ENCODE measurements at places on chromosomes 6 and 20. TPM values are rescaled to one million over a fixed set of nuclear protein-coding genes. Genes with fewer than 3 reads are reported as not detected.

- peaks cover 13% of the 10 kb centered on the region for H3K36me3 ChIP-seq
- H3K4me1 ChIP-seq: peaks cover 38% of the 10 kb centered on the region
- no peak overlapping the region for H3K27ac ChIP-seq
- H3K27me3 ChIP-seq: no peaks in the 10 kb centered on the region
- no peak overlapping the region for H3K4me3 ChIP-seq
Observed at GRCh38 chr20:36768768-36769430, 4.7 kb downstream of the DSN1 start.

DNA sequence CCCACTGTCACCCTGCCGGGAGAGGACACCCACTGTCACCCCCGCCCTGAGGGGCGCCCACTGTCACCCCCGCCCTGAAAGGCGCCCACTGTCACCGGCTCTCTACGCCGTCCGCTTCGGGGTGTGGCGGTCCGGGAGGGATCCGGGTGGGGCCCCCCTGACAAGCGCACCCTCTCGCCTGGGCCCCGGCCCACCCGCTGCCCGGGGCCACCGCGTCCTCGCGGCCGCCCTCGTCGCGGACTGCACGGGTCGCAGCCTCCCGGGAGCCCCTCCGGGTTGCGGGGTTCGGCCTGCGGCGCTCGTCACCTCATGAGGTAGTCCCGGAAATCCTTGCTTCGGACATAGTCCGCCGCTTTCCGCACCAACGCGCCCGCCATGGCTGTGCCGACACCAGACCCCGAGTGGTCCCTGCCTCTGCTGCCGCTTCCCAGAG lies 224 bp downstream of the MPC1 start:
- H3K36me3 ChIP-seq: no peaks in the 10 kb centered on the region
- peak overlapping the region; percentile 92 for H3K4me3 ChIP-seq
- peaks cover 19% of the 10 kb centered on the region for H3K4me1 ChIP-seq
- no peak for DNase-seq

DNA sequence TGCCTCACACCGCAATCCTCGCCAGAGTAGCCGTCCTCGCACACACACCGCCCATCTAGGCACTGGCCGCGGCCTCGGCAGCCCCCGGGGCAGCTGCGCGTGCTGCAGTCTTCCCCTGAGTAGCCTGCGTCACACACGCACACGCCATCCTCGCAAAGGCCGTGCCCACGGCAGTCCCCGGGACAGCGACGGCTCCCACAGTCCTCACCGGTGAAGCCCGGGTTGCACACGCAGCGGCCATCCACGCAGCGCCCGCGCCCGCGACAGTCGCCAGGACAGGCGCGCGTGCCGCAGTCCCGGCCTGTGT lies 13.1 kb downstream of the TNXB start:
- H3K4me3 ChIP-seq: no peak overlapping the region
- peaks cover 44% of the 10 kb centered on the region for H3K27me3 ChIP-seq
- no peaks in the 10 kb centered on the region for H3K36me3 ChIP-seq

GRCh38 chr6:87923389-87924050 lies 124.1 kb upstream of the SPACA1 start:
- H3K36me3 ChIP-seq: no peaks in the 10 kb centered on the region
- peaks cover 4% of the 10 kb centered on the region for H3K4me1 ChIP-seq
- no peak overlapping the region for H3K4me3 ChIP-seq
- H3K27me3 ChIP-seq: peaks cover 12% of the 10 kb centered on the region
- no peak for DNase-seq

GRCh38 chr20:25248786-25249172 lies 894 bp downstream of the PYGB start:
- H3K27me3 ChIP-seq: peaks cover 9% of the 10 kb centered on the region
- DNase-seq: no peak
- peaks cover 42% of the 10 kb centered on the region for H3K4me1 ChIP-seq

DNA sequence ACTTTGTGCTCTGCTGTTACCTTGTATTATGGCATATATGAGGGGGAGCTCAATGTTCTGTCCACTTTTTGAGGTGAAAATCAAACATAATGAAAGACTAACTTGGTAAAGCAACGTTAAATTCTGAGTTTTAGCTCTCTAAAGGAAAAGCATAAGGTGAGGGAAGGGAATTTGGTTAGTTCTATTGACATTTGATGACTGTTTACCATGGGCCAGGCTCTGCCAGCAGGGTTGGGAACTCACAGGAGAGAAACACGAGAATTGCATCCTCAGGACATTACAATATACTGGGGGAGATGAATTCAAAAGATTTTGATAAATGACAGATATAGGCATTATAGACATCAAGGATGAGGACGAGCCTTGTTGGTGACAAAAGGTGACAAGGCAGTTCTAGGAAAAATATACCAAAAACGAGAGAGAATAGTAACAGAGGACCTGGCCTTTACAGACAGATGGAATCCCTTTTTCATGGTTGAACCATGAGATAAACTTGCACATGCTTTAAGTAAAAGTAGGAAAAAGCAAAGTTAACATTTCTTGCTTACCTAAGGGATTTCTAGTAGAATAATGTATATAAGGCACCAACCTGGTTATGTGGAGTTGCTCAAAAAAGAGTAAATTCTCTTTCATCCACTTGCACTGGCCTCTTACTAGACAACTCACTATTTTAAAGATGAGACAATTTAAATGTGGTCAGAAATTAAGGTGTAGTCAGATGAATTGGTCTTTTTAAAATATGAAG lies 191.4 kb downstream of the NKAIN2 start:
- no peaks in the 10 kb centered on the region for H3K4me1 ChIP-seq
- H3K36me3 ChIP-seq: no peaks in the 10 kb centered on the region
- DNase-seq: no peak
- H3K4me3 ChIP-seq: no peak overlapping the region

DNA sequence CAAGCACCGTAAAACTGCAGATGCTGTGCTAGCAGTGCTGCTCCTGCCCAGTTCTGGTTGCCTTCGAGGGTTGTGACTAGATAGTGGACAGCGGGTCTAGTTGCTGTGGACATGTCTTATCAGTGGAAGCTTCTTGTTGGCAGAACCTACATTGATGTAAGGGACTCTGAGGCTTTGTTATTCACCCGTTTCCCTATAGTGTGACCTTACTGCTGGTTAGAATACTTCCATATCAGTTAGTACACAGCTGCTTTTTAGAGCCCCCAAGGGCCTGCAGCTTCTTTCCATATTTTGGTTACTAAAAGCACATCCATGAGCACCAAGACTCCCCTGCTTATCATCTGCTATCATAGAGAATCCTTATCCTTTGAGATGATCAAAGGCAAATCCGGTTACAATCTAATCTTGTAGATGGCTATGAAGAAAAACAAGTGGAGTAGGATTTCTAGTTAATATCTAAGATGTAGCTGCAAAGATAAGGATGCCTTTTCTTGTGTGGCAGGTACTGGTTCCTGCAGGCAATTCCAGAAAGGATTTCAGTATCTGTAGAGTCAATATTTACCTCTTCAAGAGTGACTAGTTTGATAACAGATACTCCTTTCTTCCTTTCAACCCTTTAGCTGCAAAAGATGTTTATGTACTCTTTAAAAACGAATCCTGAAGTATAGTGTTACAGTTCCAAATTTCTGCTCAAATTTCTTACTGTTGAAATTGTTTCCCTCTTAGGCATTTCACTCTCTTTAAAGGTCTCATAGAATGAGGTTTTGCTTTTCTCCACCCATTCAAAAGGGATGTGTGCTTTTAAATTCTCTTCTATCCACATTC lies 163.6 kb downstream of the JARID2 start:
- H3K4me1 ChIP-seq: peaks cover 91% of the 10 kb centered on the region
- H3K27me3 ChIP-seq: no peaks in the 10 kb centered on the region
- H3K36me3 ChIP-seq: peaks cover 53% of the 10 kb centered on the region
- no peak for DNase-seq
- H3K27ac ChIP-seq: peak overlapping the region; percentile 88

- DNase-seq: no peak
- H3K4me1 ChIP-seq: no peaks in the 10 kb centered on the region
- no peaks in the 10 kb centered on the region for H3K27me3 ChIP-seq
- no peak overlapping the region for H3K4me3 ChIP-seq
- H3K36me3 ChIP-seq: no peaks in the 10 kb centered on the region
Observed at GRCh38 chr6:147390909-147391536, 117.5 kb upstream of the SAMD5 start.

GRCh38 chr6:2140438-2141128 lies 104.8 kb downstream of the GMDS start:
- peaks cover 2% of the 10 kb centered on the region for H3K4me1 ChIP-seq
- no peaks in the 10 kb centered on the region for H3K27me3 ChIP-seq
- DNase-seq: no peak

DNA sequence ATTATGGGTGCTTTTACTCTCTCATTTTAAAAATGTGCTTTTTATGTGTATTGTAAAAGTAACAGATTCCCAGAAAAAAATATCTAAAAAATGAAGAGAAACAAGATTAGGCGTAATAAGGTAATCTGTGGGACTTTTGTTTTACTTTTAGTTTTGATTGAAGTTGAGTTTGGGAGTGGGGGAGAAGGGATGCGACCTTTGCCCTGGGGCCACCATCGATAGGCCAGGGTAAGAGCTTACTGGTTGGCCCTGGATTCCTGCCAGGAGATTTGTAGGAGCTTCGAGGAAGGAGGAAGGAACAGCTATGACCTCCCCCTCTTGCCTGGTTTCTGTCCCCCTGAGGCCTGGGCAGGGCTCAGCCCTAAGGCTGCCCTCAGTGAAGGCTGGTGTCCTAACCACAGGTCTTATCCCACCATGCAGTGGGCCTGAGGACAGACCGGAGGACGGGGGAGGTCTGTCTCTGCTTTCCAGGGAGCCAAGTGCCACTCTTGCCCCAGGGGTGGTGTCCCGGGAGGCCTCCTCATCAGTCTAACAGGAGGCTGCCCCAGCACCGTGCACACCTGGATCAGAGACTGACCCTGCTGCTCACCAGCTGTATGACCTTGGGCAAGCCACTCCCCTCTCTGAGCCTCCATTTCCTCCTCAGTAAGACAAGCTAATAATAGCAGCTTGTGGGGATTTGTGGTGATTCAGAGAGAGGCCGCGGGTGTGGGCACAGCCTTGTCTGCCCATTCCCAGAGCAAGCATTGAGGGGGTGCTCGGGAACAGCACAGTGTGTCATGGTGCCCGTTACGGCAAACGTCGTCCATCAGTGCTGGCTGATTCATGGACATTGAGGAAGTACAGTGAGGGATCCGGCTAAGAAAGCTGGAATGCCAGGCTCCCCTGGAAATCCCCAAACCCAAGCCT lies 21.2 kb downstream of the TGM2 start:
- peaks cover 4% of the 10 kb centered on the region for H3K27me3 ChIP-seq
- H3K27ac ChIP-seq: no peak overlapping the region
- H3K36me3 ChIP-seq: no peaks in the 10 kb centered on the region
- no peak for DNase-seq
- no peak overlapping the region for H3K4me3 ChIP-seq

- H3K36me3 ChIP-seq: peaks cover 27% of the 10 kb centered on the region
- peaks cover 64% of the 10 kb centered on the region for H3K4me1 ChIP-seq
- H3K27me3 ChIP-seq: no peaks in the 10 kb centered on the region
- DNase-seq: no peak
Observed at GRCh38 chr6:39113788-39114187, 1.2 kb downstream of the SAYSD1 start.

DNA sequence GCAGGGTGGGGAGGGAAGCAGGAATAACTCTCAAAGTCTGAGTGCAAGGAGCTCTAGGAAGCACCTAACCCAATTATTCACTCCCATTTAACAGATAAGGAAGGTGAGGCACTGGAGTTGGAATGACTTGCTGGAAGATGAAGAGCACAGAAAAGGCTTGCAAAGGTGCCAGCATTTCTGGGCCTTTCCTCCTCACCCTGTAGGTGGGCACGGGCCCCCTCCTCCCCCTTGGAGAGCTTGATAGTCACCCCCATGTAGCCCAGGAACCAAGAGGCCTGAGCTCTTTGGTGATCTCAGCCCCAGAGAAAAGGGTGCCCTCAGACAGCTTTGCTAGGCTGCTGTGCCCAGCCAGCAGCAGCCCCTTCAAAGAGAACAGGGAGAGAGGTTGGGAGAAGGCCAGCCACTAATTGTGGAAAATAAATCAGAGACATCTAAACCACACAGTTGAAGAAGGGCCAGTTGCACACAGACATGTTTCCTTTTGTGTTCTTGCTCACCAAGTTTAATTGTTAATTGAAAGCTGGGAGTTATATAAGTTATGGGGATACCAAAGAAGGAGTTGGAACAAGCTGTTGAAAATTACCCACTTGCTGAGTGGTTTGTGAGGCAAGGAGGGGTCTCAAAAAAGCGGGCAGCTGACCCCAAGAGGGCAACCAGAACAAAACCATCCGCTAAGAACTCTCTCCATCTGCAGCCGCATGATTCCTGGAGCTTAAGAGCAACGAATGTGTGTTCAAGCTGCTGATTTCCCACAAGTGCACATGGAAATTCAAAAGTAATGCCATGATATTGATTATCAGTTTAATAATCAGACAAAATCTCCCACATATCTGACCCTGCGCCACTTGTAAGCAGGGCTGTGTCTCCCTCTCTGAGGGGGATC lies 77.0 kb downstream of the MRPL14 start:
- DNase-seq: no peak
- H3K36me3 ChIP-seq: no peaks in the 10 kb centered on the region
- H3K27ac ChIP-seq: no peak overlapping the region
- peaks cover 2% of the 10 kb centered on the region for H3K27me3 ChIP-seq

DNA sequence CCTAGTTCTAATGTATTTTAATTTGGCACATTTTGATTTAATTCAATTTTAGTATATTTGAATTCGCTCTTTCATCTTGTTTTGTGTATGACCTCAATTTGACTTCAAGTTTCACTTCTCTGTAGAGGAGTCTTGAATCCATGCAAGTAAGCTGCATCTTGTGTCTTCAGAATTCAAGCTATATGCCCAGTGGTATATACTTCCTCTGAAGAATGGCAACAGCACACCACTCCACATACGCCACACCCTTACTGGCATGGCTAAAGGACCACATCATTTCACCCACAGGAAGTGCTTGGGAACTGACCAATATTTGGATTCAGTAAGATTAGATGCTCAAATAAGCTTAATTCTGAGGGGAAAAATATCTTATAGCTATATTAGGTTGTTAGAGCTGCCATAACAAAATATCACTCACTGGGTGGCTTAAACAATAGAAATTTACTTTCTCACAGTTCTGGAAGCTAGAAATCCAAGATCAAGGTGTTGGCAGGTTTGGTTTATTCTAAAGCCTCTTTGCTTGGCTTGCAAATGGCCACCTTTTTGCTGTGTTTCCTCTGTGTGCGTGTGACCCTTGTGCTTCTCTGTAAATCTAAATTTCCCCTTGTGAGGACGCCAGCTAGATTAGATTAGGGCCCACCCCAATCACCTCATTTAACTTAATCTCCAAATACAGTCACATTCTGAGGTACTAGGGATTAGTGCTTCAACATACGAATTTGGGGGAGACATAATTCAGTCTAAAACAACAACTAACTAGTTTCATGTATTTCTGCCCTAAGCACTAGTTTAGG lies 2.8 kb upstream of the ASF1A start:
- peak overlapping the region; percentile 94 for H3K4me3 ChIP-seq
- no peaks in the 10 kb centered on the region for H3K27me3 ChIP-seq
- peaks cover 43% of the 10 kb centered on the region for H3K4me1 ChIP-seq
- H3K27ac ChIP-seq: peak overlapping the region; percentile 100
- no peak for DNase-seq
- H3K36me3 ChIP-seq: peaks cover 25% of the 10 kb centered on the region

- no peak for DNase-seq
- H3K27me3 ChIP-seq: no peaks in the 10 kb centered on the region
- no peaks in the 10 kb centered on the region for H3K36me3 ChIP-seq
- H3K4me1 ChIP-seq: no peaks in the 10 kb centered on the region
- no peak overlapping the region for H3K27ac ChIP-seq
Observed at GRCh38 chr20:22827916-22828315, 207.2 kb upstream of the SSTR4 start.

GDAP1L1 gene
- total RNA-seq: not detected

APOM gene
- total RNA-seq: 3.9 TPM

C20orf144 gene
- 0.25 TPM for total RNA-seq

AGPAT4 gene
- total RNA-seq: 8.5 TPM

STX11 gene
- 13.7 TPM for total RNA-seq

KCNK15 gene
- total RNA-seq: not detected

MOG gene
- total RNA-seq: not detected

DNMT3B gene
- 4.1 TPM for total RNA-seq

ADTRP gene
- 2.5 TPM for total RNA-seq

CTAGE9 gene
- total RNA-seq: not detected

HCK gene
- not detected for total RNA-seq

Measured in activated CD4-positive, alpha-beta T cell treated with anti-CD3 and anti-CD28 coated beads, Interleukin-2, amount 10 ng/mL, durations not matched to agents 7 days and 5 days (primary cell).